Stimulated activated CD4-positive, alpha-beta T cell treated with anti-CD3 and anti-CD28 coated beads, Interleukin-1b, Interleukin-23, amount 100 ng/mL, for 1 hour (primary cell): ENCODE measurements at places on chromosomes 2 and 18.

- DNase-seq: no peak
These were observed 8.0 kb upstream of the ITGB6 start for GRCh38 chr2:160207804-160208654.

DNA sequence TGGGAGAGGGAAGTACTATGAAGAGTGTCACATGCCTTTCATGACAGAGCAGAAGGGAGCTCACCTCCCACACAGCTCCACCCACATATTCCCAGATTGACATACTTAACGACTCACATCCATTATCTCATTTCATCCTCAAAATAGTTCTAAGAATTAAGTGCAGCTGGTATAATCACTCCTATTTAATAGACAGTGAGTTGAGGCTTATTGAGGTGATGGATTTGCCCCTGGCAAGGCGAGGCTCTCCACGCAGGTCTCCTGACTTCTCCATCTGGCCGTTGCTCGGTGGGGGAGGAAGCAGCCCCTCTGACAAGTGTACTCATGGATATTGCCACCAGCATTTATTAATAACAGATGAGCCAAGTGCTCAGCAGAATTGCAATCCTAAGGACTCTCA lies 81.4 kb downstream of the TGOLN2 start:
- no peak for DNase-seq

DNA sequence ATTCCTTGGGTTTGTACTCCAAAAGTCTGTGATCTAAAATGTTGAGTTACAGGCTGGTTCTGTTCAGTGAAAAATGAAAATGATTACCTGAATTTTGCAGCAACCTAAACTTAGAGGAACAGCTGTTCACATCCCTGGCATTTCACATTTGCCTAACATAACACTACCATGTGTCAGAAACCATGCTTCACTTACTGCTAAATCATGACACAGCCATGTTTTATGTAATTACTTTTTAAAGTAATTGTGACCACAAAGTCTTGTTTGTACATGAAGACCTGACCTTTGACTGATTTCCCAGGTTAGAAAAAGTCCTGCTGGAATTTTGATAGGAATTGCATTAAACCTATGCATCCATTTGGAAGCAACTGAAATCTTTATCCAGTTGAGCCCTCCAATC lies 79.1 kb downstream of the FAM168B start:
- DNase-seq: no peak

- DNase-seq: no peak
These were observed 2.1 kb downstream of the C2orf81 start for GRCh38 chr2:74419345-74419744.

GRCh38 chr2:56314371-56314770 lies 130.6 kb downstream of the CCDC85A start:
- DNase-seq: no peak
